Central memory CD8-positive, alpha-beta T cell (primary cell): ENCODE measurements at places on chromosomes 6 and 20.

DNA sequence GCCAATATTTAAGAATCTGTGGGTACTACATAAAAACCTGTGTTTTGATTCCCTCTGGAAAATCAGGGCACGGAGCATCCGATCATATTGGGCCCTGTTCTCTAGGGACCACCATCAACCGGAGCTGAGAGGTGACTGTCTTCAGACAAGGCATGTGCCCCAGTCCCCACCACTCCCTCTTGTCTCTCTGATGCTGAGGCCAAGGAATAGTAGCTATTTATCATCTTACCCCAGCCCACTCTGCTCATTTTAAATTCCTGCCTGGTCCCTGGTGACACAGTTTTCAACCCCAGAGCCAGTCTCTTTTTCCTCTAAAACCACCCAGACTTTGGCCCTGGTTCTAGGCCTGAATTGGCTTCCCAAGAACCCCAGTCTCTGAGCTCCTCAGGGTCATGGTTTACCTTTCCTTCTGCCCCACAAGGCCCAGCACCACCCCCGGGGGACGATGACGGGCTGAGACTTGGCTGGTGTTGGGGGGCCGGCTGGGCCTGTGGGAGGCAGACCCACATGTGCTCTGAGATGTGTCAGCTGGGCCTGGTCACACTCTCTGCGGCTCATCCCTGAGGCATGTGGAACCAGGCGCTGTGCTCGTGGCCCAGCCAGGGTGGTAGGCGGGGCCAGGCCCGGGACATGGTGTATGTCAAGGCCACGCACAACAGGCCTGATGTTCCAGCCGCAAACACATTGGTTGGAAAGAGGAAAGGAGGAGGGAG, 114.4 kb downstream of the CEBPB start:
- no peaks in the 10 kb centered on the region for H3K27me3 ChIP-seq
- DNase-seq: no peak
- peaks cover 2% of the 10 kb centered on the region for H3K36me3 ChIP-seq
- no peak overlapping the region for H3K27ac ChIP-seq
- no peak overlapping the region for H3K4me3 ChIP-seq

GRCh38 chr6:140825731-140826130, 1307.0 kb upstream of the GJE1 start:
- no peak for DNase-seq
- H3K4me3 ChIP-seq: no peak overlapping the region
- no peaks in the 10 kb centered on the region for H3K36me3 ChIP-seq
- H3K27ac ChIP-seq: no peak overlapping the region

DNA sequence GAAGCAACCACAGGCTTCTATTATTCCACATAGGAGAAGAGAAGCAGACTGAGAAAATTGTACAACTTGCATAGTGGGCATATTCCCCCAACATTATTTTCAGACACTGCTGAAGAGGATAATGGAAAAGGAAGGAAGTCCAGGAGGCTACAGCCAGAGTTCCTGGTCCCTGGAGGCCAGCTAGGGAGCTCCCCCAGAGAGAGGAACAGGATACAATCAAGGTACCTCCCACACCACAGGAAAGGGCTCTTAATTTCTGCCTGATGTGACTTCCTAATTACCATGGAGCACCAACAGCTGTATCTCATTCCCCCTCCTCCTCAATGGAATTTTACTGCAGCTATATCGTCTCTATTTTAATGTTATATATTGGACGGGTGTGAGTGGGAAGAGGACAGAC, 594.3 kb upstream of the NRSN1 start:
- H3K27ac ChIP-seq: no peak overlapping the region
- H3K27me3 ChIP-seq: no peaks in the 10 kb centered on the region
- H3K4me3 ChIP-seq: no peak overlapping the region

DNA sequence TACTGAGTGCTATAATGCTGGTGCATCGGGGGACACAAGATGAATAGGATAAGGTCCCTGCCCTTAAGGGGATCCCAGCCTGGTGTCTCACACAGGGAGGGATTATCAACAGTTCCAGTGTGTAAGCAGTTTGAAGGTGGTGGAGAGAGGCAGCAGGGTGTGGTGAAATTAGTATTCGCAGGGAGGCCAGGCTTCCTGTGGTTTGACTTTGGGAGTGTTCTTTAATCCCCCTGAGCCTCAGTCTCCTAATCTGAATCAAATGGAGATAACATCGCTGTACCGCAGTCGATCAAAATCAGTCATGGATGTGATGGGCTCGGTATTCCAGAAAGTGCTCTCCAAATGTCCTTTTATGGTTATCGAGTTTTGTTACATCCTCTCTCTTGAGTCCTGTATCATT, 288.1 kb upstream of the SUPT3H start:
- H3K4me1 ChIP-seq: peaks cover 16% of the 10 kb centered on the region
- no peaks in the 10 kb centered on the region for H3K36me3 ChIP-seq
- no peak for DNase-seq
- peaks cover 17% of the 10 kb centered on the region for H3K27me3 ChIP-seq
- no peak overlapping the region for H3K4me3 ChIP-seq

DNA sequence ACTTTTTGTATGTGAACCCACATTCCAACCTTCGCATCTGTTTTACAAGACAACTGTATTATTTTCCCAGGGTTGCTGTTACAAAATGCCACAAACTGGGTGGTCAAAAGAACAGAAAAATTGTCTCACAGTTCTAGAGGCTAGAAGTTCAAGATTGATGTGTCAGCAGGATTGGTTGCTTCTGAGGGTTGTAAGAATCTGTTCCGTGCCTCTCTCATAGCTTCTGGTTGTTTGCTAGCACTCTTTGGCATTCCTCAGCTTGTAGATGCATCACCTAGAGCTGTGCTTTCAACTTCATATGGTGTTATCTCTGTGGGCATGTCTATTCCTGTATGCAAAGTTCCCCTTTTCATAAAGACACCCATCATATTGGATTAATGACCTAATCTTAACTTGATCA, 1067.2 kb downstream of the EPHA7 start:
- no peaks in the 10 kb centered on the region for H3K27me3 ChIP-seq

DNA sequence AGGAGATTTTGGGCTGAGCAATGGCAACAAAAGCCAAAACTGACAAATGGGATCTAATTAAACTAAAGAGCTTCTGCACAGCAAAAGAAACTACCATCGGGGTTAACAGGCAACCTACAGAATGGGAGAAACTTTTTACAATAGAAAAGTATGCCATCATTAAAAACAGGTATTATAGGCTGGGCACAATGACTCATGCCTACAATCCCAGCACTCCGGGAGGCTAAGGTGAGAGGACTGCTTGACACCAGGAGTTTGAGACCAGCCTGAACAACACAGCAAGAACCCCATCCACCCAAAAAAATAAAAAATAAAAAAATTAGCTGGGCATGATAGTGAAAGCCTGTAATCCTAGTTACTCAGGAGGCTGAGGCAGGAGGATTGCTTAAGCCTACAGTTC, 55.4 kb downstream of the MBOAT1 start:
- H3K4me1 ChIP-seq: no peaks in the 10 kb centered on the region
- DNase-seq: no peak
- no peaks in the 10 kb centered on the region for H3K27me3 ChIP-seq
- no peak overlapping the region for H3K4me3 ChIP-seq
- H3K27ac ChIP-seq: no peak overlapping the region

GRCh38 chr20:53652859-53653517, 59.3 kb upstream of the ZNF217 start:
- H3K27ac ChIP-seq: peak overlapping the region; percentile 92
- peaks cover 32% of the 10 kb centered on the region for H3K4me1 ChIP-seq
- no peaks in the 10 kb centered on the region for H3K36me3 ChIP-seq
- no peak for DNase-seq

DNA sequence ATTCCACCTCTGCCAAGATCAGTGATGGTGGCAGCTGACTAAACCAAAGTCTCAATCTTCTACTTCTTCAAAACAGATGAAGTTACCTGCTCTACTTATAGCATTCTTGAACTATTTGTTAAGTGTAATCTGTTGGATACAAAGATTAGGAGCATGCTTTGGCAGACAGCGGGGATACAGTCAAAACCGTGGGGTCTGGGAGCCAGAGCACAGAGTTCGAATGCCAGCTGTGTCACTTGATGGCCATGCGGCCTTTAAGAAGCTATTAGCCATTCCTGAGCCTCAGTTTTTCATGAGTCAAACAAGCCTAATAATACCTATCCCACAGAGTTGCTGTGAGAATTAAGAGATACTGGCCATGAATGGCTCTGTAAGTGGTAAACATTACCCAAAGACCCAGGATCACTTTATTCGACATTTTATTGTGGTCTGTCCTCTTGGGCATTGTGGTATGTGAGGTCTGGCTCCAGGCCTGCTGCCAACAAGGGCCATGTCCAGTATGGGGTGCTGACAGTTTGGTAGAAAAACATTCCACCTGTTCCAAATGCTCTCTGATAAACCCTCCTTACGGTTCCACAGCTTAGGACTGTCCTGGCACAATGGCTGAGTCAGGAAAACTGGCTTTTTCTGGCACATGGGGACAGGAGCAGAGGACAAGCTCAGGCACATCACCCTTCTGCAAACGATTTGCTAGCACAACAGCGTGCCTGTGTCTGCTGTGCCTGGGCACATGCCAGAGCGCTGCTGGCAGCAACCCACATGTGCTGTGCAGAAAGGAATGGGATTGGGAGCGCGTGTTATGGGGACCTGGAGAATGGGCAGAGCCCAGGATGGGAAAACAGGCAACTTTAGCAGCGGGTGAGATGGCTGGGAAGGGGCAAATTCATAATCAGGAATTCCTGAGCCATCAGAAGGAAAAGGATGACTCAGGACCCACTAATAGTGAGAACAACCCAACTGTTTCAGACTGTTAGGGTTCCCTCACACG, 15.7 kb upstream of the FAM83C start:
- peaks cover 10% of the 10 kb centered on the region for H3K4me1 ChIP-seq
- no peak overlapping the region for H3K4me3 ChIP-seq
- no peaks in the 10 kb centered on the region for H3K27me3 ChIP-seq
- H3K27ac ChIP-seq: peak overlapping the region; percentile 58
- H3K36me3 ChIP-seq: peaks cover 8% of the 10 kb centered on the region
- no peak for DNase-seq

GRCh38 chr20:48416002-48416401, 411.8 kb downstream of the PREX1 start:
- no peaks in the 10 kb centered on the region for H3K4me1 ChIP-seq
- no peak for DNase-seq

- no peaks in the 10 kb centered on the region for H3K27me3 ChIP-seq
- no peaks in the 10 kb centered on the region for H3K36me3 ChIP-seq
- H3K4me1 ChIP-seq: no peaks in the 10 kb centered on the region
- H3K4me3 ChIP-seq: no peak overlapping the region
These were observed 505.0 kb upstream of the SLC35B3 start for GRCh38 chr6:8940356-8940755.

- H3K4me3 ChIP-seq: peak overlapping the region; percentile 97
- peaks cover 21% of the 10 kb centered on the region for H3K36me3 ChIP-seq
- H3K4me1 ChIP-seq: peaks cover 30% of the 10 kb centered on the region
These were observed 1.8 kb downstream of the GTPBP2 start for GRCh38 chr6:43627008-43627825.

- no peak overlapping the region for H3K27ac ChIP-seq
- no peaks in the 10 kb centered on the region for H3K36me3 ChIP-seq
- H3K4me1 ChIP-seq: no peaks in the 10 kb centered on the region
- no peak for DNase-seq
- H3K4me3 ChIP-seq: no peak overlapping the region
- H3K27me3 ChIP-seq: no peaks in the 10 kb centered on the region
These were observed 26.4 kb upstream of the BMP5 start for GRCh38 chr6:55901765-55902270.

DNA sequence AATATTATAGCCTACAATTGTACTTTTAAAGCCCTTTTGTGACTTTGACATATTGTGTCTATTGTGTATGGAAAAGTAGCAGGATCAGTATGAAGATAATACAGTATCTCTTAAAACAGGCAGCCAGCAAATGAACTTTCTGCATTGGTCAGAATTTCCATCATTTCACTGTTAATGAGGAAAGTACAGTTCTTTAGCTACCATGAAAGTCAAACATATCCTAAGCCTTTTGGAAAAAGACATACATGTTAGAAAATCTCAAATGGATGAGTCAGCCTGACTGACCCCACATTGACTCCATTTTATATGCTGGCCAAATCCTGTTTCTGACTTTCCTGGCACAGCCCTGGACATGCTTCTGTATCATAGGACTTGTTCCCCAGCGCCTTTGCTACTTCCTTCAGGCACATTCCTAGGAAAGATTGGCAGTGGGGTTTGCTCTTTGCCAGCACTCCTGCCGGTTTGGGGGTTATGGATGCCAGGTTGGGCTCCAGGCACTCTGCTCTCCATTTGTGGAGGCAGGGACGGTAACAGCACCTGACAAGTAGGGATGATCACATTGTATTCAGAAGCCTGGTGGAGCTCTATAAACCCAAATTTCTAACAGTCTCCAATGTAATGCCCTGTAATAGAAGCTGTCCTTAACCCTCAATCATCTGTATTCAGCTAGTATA, 43.7 kb downstream of the TOP1 start:
- no peak overlapping the region for H3K4me3 ChIP-seq
- DNase-seq: no peak
- peaks cover 17% of the 10 kb centered on the region for H3K36me3 ChIP-seq
- no peaks in the 10 kb centered on the region for H3K27me3 ChIP-seq
- no peak overlapping the region for H3K27ac ChIP-seq

DNA sequence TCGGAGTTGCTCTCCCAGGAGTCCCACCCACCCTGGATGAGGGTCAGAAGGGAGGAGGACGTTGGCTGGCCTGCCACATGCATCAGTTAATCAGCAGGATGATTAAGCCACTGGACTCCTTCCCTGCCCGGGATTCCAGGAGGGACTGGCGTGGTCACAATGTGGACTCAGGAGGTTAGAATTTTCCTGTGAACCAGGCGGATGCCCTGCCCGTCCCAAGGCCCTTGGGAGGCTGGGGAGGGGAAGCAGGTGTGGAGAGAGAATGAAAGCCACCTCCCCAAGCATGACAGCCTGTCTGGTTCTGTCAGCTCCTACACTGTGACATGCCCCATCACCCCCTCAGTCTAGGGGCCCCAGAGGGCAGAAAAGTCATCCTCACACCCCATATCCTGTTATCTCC, 11.6 kb upstream of the ITPR3 start:
- no peak overlapping the region for H3K4me3 ChIP-seq
- H3K27ac ChIP-seq: no peak overlapping the region
- no peaks in the 10 kb centered on the region for H3K36me3 ChIP-seq
- H3K27me3 ChIP-seq: no peaks in the 10 kb centered on the region
- peaks cover 6% of the 10 kb centered on the region for H3K4me1 ChIP-seq

DNA sequence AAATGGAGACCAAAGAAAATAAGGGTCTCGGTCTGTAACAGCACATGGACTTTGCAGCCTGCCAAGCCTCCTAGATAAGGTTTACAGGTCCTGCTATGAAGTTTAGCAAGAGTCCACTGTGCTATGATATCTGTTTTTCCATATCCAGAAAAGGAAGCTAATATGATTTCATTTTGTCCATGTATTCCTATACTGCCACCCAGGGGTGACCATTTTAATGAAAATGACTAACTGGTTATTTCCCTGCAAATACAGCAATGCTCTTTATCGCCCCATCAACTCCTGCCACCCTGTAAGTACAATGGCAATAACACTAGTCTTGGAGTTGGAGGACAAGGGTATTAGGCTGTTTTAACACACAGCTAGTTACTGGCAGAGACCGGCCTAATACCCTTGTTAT, 115.2 kb upstream of the GLP1R start:
- H3K27ac ChIP-seq: no peak overlapping the region
- no peak overlapping the region for H3K4me3 ChIP-seq
- H3K36me3 ChIP-seq: no peaks in the 10 kb centered on the region
- H3K27me3 ChIP-seq: peaks cover 28% of the 10 kb centered on the region
- DNase-seq: no peak

- no peak for DNase-seq
- no peak overlapping the region for H3K27ac ChIP-seq
- H3K4me3 ChIP-seq: no peak overlapping the region
- peaks cover 25% of the 10 kb centered on the region for H3K27me3 ChIP-seq
- H3K4me1 ChIP-seq: no peaks in the 10 kb centered on the region
- no peaks in the 10 kb centered on the region for H3K36me3 ChIP-seq
These were observed 118.0 kb upstream of the POU3F2 start for GRCh38 chr6:98716341-98716740.
